ENCODE measurements at places on chromosomes 7 and 10.
A peak's percentile ranks its signal among the peaks of the same experiment; 100 is the strongest.

DNA sequence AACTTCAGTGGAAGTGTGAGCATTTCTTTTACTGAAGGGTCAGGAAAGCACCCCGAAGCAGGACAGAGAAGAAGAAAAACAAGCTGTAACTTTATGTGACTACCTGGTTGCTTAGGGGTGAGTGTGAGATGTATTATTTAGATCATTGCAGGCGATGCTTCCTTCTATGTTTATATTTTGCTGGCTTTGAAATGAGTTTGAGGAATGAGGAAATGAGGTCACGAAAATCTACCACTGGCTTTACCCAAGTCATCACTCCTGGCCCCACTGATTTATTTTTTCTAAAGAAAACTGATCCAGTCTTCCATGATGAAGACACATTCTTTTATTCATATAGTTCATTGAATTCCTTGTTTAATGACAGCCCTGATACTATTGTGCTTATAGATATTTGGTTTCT is 716.6 kb upstream of the FZD8 start:
- no peak for ATAC-seq

DNA sequence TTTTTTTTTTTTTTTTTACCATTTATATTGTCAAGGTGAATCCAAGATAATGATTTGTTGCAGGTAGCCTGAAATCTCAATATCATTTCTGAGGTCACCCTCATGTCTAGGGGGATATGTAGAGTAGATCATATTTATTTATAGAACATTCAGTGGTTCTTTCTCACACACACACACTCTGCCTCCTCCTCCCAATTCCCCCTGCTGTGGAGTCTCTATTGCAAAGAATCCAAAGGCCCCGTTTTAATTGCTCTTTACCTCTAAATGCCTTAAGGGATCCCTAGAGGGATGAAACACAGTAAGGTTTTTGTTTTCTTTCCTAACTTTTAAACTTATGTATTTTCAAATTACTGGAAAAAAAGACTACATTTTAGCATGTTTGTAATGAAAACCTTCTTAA is 170.0 kb downstream of the PRKG1 start:
- no peak for ATAC-seq

DNA sequence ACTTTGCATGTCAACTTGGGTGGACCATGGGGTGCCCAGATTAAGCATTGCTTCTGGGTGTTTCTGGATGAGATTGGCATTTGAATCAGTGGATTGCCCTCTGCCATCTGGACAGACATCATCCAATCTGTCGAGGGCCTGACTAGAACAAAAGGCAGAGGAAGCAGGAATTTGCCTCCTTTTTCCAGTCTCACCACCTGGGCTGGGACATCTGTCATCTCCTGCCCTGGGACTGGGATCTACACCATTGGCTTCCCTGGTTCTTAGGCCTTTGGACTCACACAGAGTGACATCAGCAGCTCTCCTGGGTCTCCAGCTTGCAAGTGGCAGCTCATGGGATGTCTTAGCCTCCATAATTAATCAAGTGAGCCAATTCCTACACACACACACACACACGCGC is 10.3 kb downstream of the SLC13A4 start:
- ATAC-seq: no peak

GRCh38 chr10:27678166-27678565 is 67.5 kb downstream of the MKX start:
- no peak for ATAC-seq

DNA sequence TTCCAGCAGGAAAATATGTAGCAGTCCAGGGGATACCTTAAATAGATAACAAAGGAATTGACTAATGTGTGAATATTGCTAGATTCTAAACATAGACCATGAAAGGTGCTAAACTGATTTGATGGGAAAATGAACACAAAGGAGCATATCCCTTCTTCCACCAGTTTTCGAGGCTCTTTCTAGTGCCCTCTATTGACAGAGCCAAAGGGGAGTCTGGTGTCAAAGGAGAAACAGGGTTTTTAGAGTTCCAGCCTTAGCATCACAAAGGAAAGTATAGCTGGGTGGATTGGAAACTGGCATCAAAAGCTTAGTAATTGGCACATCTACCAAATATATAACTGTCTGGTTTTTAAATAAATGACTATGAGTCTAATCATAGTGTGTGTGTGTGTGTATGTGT is 636.8 kb downstream of the ETV1 start:
- no peak for ATAC-seq

DNA sequence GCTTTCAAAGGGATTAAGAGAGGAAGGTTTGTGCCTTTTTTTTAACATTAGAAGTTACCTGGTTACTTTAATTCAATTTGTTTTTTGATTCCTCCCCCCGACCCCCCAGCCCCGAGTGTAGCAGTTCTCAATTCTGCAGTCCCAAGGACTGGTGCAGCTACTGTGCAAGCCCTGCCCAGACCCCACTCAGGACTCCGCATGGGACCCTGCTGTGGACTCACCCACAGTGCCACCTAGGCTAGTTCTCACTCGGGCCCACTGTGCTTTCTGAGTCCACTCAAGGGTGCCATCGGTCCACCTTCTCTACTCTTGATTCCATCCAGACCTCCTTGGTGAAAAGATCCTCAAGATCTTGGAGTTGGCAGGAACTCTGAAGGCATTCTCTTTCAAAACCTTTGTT is 77.4 kb downstream of the VOPP1 start:
- ATAC-seq: no peak

- no peak for ATAC-seq
These were observed 100.6 kb upstream of the GLCCI1 start for GRCh38 chr7:7867846-7868571.

DNA sequence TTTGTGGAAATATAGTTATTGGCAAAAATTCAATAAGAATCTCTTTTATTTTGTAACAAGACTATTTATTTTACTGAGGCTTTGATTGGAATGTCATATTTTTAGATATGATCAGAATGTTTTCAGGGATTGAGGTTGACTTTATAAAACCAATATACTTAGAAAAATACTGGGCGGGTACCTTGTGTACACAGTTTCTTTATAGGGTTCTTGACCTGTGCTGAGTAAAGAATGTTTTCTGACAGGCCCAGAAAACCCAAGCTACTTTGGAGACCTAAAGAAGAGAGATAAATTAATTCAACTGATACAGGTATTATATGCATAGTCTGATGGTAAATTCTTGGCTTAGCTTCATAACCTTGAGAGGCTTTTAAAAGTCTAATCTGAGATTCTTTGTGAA is 23.9 kb upstream of the SPAM1 start:
- ATAC-seq: no peak

- ATAC-seq: no peak
These were observed 30.2 kb downstream of the CHN2 start for GRCh38 chr7:29224726-29225125.

DNA sequence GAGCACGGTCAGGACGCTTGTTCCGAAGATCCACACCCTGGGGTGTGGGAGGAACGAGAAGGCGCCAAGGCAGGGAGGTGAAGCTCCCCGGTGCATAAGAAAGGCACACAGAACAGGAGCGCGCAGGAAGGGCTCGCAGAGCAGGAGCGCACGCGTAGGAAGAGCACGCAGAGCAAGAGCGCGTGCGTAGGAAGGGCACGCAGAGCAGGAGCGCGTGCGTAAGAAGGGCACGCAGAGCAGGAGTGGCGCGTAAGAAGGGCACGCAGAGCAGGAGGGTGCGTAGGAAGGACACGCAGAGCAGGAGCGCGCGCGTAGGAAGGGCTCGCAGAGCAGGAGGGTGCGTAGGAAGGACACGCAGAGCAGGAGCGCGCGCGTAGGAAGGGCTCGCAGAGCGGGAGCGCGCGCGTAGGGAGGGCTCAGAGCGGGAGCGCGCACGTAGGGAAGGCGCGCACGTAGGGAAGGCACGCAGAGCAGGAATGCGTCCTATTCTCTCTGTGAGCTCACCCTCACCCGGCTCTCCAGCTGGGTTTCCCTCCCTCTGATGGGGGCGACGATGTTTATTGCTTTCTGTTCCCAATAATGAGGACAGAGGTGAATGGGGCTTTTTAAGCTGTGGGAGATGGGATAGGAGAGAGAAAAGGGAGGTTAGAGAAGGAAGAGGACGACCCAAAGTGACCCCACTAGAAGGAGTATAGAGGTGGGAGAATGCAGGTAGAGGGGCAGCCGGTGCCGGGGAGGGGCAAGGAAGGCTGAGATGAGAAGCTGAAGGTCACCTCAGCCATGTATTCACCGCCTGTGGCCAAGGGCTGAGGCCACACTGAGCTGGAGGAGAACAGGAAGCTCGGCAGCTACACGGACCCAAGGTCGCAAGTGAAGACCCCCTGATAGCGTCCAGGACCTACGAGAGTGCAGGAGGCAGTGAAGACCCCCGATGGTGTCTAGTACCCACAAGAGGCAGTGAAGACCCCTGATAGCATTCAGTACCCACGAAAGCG is 423.2 kb downstream of the PTPRN2 start:
- no peak for ATAC-seq

DNA sequence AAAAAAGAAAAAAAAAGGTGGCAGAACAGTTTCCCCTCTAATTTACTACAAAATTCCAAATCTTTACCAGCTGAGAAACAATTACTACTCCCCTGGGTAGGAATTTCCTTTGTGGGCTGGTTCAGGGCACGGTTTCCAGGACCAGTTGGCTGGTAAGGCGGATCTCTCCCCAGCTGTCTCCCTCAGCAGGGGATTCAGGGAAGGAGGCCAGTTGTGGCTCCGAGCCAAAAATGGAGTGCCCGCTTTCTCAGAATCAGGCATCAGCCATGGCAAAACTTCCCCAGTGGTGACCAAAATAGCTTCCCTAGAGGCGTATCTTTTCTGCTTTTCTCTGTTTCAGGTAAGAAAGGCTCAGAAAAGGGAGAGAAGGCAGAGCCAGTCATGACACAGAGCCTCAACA is 91.2 kb downstream of the ZNF22 start:
- no peak for ATAC-seq

GRCh38 chr7:123929107-123929506 is 4.1 kb downstream of the SPAM1 start:
- ATAC-seq: no peak

GRCh38 chr10:47454008-47454779 is 29.7 kb downstream of the ANXA8 start:
- ATAC-seq: no peak

DNA sequence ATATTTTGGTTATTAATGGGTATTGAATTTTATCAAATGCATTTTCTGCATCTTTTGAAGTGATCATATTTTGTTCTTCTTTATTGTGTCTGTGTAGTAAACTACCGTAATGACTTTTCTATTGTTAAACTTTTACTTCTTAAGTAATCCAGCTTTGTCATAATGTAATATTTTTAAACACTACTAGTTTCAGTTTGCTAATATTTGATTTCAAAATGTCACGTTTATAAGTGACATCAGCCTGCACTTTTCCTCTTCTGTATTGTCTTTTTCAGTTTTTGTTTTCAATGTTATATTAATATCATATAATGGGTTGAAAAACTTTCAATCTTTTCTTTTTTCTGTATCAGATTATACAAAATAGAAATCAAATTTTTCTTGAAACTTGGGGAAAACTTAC is 71.6 kb upstream of the ANKRD1 start:
- no peak for ATAC-seq

GRCh38 chr10:20746856-20747255 is 150.3 kb downstream of the NEBL start:
- no peak for ATAC-seq

- no peak for ATAC-seq
These were observed 240.6 kb upstream of the GNAI1 start for GRCh38 chr7:79893991-79894390.

DNA sequence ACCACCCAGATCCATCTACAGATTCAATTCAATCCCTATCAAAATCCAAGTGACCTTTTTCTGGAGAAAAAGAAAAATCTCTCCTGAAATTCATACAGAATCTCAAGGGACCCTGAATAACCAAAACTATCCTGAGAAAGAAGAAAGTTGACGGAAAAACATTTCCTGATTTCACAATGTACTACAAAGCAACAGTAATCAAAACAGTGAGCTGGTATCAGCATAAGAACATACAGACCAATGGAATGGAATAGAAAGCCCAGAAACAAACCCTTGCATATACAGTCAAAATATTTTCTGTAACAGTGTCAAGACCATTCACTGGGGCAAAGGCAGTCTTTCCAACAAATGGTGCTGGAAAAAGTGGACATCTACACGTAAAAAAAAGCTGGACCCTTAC is 89.9 kb downstream of the JMJD1C start:
- no peak for ATAC-seq

GRCh38 chr10:60236869-60237524 is 152.7 kb downstream of the ANK3 start:
- ATAC-seq: peak; percentile 60

DNA sequence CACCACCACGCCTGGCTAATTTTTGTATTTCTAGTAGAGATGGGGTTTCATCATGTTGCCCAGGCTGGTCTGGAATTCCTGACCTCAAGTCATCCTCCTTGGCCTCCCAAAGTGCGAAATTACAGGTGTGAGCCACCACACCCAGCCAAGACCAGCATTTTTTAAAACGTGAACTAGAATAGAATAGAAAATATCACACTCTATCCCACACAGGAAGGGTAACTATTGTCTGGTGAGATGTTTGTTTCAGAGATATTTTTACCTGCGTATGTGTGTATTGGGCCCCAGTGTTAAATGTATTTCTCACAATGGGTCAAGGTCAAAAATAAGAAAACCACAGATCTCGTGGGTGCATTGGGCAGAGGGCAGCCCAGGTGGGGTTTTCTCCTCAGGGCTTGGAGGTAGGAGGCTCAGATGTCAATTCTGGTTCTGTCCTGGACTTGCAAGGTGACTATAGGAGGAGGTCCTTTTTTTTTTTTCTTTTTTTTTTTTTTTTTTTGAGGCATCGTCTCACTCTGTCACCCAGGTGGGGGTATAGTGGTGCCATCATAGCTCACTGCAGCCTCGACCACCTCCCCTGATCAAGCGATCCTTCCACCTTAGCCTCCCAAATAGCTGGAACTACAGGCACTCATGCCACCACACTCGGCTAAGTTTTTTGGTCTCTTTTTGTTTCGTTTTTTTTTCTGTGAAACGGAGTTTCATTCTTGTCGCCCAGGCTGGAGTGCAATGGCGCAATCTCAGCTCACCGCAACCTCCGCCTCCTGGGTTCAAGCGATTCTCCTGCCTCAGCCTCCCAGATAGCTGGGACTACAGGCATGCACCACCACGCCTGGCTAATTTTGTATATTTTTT is 19.0 kb downstream of the SH2B2 start:
- no peak for ATAC-seq

DNA sequence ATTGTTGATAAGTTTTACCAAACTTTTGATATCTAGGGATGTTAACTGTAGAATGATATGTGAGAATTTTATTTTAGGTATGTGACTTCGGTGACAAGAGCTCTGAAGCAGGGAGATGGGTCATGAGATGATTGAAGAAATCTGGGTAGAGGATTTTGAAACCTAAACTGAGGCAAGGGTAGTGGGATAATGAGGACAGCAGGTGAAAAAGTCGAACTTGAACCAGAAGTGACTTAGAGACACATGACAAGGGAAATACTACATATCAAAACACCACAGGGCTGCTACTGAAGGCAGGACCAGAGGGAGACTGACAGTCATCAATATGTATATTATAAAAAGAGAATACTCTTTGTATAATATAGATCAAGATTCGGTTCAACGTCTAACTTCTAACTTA is 113.2 kb downstream of the WDFY4 start:
- ATAC-seq: no peak

- no peak for ATAC-seq
These were observed 67.1 kb downstream of the CUBN start for GRCh38 chr10:17062493-17062892.

Measured in activated T-helper 17 cell treated with anti-CD3 and anti-CD28 coated beads, Interleukin-2, amount 50 U/mL, for 72 hours (primary cell).